Activated T-cell treated with anti-CD3 and anti-CD28 coated beads, Interleukin-2, amount 50 U/mL, for 48 hours (primary cell): ENCODE measurements at places on chromosomes 2 and 18.

DNA sequence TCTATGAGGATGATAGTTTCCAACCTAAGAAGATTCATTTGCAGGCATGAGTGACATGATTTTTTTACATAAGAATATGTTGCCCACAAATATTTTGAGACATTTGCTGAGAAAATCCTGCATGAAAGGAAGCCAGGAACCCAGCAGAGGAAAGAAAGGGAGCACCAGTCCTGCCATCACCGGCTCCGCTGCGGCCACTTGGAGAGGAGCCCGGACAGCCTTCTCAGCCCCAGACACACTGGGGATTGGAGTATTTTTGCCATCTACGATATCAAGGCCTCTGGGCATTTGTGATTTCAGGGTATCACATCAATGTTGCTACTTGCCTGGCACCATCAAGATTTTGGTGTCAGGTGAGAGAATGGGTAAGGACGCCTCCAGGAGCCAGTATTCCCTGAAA, 228.3 kb downstream of the PTGR3 start:
- DNase-seq, result no peak

DNA sequence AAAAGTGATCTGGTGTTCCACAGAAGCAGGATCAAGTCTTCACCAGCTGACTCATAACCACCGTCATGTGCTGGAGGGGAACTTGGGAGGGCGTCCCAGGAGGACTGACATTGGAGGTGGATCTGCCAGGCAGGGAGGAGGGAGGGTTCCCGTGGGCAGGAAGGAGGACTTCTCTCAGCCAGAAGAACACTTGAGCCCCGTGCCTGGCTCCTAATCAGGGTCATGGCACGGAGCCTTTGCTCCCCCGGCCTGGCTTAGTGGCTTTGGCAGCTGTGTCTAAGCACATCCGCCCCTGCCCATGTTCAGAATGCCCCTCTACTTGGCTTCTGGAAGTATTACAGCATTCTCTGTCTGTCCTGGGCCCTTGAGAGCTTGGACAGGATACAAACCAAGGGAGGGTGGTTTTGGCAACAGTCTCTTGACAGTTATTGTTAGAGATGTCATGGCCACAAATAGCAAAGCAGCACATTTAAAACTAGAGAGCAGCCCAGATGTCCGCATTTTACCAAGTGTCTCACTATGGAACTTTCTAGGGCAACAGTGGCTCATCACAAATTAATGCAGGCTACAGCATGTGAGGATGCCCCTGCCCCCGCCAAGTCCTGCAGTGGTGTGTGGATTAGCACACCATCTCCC, 11.5 kb downstream of the PPP1R7 start:
- DNase-seq, result no peak

DNA sequence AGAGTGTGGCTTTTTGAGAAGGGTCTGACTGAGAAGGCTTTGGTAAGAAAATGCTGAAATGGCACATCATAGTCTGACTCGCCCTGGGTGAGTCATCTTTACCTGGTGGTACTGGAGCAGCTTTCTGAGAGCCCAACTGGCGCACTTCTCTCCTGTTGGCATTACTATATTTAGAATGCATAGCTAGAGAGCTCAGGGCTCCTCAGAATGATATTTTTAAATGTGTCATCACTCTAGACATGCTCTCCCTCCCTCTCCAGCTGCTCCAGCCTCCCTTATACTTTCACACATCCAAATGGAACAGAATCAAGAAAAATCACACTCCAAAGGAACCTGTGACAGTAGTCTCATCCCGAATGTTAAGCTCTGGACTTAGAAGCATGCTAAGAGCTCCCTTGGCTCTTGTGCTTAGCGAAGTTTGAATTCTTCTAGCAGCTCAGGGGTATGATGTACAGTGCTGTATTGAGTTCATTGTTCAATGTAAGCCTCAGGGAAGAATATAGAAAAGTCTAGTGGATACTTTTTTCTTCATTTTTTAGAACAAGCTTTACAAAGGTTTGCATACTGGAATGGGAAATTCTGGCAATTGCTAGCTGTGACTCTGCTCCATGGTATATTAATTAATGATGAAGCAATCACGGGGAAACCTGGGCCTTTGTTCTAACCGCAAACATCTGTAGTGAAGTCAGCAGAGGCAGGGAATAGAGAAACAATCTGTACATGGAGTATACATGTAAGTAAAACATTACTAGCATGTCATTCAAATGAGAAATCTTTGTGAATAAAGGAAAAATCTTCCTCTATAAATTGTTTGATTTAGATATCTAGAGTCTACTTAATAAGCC, 751.2 kb upstream of the NRXN1 start:
- DNase-seq, result no peak

- DNase-seq, result no peak
Observed at GRCh38 chr2:121287146-121287798, 2.3 kb upstream of the TFCP2L1 start.

GRCh38 chr2:148362144-148362796, 282.3 kb upstream of the EPC2 start:
- no peak for DNase-seq

GRCh38 chr2:101116841-101117552, 34.2 kb downstream of the TBC1D8 start:
- no peak for DNase-seq

- DNase-seq, result no peak
Observed at GRCh38 chr2:145047554-145047953, 527.6 kb upstream of the ZEB2 start.

DNA sequence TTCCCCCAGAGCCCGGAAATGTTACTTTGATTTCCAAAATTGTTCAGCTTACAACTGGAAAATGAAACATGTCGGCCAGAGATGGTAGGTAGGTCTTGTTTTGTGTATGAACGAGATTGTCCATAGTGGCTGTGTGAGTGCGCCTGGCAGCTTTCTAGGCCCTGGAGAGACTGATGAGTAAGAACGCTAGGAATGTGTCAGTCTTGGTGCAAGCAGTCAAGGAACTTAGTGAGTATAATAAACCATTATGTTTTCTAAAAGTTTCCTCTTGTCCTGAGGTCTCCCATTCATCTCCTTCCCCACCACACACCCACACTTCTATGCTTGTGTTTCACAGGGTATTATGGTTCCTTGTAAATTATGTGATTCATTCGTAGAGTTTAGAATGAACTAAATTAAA, 234.2 kb downstream of the CDH2 start:
- no peak for DNase-seq

DNA sequence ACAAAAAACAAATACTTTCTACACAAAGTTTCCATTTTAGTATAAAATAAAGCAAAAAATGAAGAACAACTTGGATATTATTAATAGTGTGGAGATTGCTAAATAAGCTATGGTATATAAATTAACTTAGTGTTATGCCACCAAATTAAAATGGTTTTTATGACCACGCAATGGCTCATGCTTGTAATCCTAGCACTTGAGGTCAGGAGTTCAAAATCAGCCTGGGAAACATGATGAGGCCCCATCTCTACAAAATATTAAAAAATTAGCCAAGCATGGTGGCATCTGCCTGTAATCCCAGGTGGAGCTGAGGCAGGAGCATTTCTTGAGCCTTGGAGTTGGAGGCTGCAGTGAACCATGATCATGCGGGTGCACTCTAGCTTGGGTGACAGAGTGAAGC, 108.8 kb downstream of the SH3RF3 start:
- DNase-seq, result no peak

DNA sequence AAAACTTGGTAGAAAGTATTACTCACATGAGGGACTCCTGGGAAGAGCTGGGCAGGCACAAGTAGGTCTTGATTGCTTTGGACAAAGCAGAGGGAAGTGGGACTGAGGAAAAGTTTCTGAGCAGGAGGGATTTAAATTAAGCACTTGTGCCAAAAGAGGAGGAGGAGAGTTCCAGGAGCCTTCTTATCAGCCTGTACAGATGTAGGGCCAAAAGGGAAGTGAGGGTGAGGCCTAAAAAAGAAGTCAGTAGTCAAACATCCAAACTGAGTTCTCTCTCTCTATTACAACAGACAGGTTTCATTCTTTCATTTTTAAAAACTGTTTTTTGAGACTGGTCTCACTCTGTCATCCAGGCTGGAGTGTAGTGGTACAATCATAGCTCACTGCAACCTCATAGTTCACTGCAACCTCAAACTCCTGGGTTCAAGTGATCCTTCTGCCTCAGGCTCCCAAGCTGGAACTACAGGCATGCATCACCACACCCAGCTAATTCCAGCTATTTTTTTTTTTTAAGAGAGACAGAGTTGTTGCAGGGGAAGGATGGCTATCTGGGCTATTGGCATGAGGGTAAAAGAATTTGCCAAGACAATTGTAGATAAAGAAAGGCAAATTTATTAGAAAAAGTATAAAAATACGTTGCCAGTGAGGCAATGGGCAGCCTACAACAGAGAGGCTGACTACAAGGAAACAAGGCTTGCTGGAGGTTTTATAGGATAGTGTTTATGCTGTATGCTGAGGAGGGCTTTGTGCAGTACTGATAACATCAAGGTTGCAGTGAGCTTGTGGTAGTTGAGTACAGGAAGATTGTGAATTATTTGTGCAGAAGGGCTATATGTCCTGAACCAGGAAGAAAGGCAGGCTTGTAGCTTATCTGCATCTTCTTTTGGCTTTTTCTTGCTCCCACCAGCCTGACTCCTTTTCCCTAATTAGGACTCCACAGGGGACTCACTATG, 29.0 kb downstream of the CFAP210 start:
- DNase-seq, result no peak

- DNase-seq, result no peak
Observed at GRCh38 chr2:26627350-26628105, 13.6 kb downstream of the CIB4 start.

DNA sequence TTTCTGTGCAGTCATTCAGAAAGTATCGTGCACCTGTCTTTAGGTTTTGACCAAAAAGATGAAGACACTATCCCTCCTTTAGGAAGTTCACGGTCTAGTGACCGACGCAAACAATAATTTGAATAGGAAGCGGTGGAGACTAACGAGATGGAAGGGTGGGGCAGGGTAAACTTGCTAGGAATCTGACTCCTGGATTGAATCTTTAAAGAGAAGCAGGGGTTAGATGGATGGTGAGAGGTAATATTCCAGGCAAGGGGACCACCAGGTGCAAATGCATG, 651 bp upstream of the TXNL1 start:
- no peak for DNase-seq

- no peak for DNase-seq
Observed at GRCh38 chr2:96789245-96789617, 26.8 kb upstream of the CNNM3 start.

GRCh38 chr2:174176898-174177297, 71.4 kb downstream of the OLA1 start:
- DNase-seq, result no peak

DNA sequence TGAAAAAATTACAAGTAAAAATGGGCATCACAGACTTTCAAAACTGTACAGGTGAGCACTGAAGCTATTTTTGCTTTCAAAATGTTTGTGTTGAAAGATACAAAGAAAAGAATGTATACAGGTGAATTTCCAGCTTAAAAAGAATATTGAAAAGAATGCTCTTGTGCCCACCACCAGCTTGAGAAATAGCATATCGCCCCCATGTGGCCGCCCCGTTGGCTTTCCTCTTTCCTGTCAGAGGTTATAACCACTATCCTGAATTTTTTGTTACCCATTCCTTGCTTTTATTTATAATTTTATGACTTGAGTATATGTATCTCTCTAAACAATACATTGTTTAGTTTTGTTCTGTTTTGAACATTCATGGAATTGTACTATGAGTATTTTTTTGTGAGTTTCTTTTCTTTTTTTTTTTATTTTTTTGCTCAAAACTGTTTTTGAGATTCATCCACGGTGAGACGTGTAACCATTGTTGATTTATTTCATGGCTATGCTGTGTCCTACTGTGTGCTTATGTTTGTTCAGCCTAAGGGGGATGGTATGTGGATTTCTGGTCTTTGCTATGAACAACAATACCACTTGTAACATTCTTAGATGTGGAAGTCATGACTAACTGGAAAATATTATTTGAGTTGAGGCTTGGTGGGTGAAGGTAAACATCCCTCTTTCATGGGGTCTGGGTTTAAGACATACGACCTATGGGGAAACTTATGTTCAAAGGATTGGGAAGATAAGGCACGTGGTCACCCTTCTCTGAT, 11.6 kb downstream of the TRPM8 start:
- DNase-seq, result peak; percentile 38

DNA sequence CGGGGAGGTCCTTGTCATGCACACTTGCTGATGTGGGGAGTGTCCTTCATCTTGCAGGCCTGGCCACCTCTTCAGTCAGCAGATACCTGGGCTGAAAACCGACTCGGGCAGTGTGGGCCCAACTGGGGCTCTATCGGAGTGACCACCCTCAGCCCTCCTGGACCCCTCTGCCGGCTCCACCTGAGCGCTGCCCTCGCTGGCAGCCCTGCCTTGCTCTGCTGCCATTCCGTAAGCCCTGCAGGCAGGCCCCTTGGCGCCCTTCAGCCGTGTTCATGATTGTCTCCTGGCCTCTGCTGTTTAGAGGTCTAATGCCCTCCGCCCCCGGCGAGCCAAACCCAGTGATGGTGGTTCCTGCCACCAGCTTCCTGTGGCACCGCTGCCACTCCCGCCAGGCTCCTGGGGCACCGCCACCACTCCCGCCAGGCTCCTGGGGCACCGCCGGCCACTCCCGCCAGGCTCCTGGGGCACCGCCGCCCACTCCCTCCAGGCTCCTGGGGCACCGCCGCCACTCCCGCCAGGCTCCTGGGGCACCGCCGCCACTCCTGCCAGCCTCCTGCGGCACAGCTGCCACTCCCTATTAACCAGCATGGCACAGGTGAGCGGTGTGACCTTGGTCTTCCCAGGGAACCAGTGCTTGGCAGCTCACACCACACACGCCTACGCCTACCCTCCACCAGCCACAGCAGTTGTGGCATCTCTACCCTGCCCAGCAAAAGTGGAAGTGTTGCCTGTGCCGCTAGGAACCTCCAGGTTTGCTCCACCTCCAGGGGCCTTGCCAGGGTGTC, 15.9 kb downstream of the CAPN10 start:
- no peak for DNase-seq

GRCh38 chr2:3604991-3605961, 10.4 kb downstream of the COLEC11 start:
- DNase-seq, result peak; percentile 35

DNA sequence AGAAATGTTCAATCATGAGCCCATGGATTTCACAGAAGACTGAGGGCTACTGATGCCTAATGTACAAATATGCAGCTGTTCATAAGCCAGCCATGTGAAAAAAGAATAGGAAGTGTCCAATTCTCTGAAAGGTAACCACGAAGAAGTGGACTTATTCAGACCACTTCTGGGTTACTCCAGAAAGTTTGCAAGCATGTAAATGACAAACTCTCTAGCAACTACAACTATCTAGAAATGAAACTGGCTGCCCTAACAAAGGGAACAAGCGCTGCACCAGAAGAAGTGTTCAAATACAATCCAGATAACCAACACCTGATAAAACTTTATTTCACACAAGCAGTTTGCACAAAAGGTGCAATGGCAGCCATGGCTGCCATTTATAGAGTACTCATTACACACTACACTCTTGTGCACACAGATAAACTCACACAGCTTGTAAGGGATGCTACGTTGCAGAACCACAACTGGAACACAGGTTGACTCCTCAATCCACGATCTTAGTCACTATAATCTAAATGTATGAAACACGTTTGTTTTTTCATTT, 13.9 kb downstream of the MBOAT2 start:
- DNase-seq, result no peak
